Smooth muscle cell of the umbilical artery (primary cell): ENCODE measurements at places on chromosomes 6 and 20. TPM values are rescaled to one million over a fixed set of nuclear protein-coding genes. Genes with fewer than 3 reads are reported as not detected.

COX4I2 gene
- not detected in 2 replicates for total RNA-seq

CYP21A2 gene
- 0.14 TPM in 1 of 2 replicates, not detected in the other for total RNA-seq

MSH5 gene
- total RNA-seq, result 3.6 and 10.9 TPM in 2 replicates

ZHX3 gene
- 49.0 and 57.6 TPM in 2 replicates for total RNA-seq

PRPH2 gene
- 4.2 and 4.9 TPM in 2 replicates for total RNA-seq

PPDPF gene
- 61.2 and 63.0 TPM in 2 replicates for total RNA-seq

GPSM3 gene
- 0.59 and 1.2 TPM in 2 replicates for total RNA-seq

GABRR1 gene
- not detected in 2 replicates for total RNA-seq

PKHD1 gene
- total RNA-seq, result not detected in 2 replicates

GNMT gene
- total RNA-seq, result 0.30 TPM in 1 of 2 replicates, not detected in the other

TEAD3 gene
- 8.9 and 14.1 TPM in 2 replicates for total RNA-seq

ESR1 gene
- total RNA-seq, result under 0.01 and 0.05 TPM in 2 replicates

MOCS3 gene
- total RNA-seq, result 9.6 and 9.8 TPM in 2 replicates

GPX5 gene
- total RNA-seq, result not detected in 2 replicates

PTCRA gene
- total RNA-seq, result not detected in 2 replicates

POLR1C gene
- 23.4 and 24.6 TPM in 2 replicates for total RNA-seq

C2 gene
- total RNA-seq, result 0.42 and 0.89 TPM in 2 replicates

CRISP2 gene
- not detected in 2 replicates for total RNA-seq

PAK5 gene
- not detected in 2 replicates for total RNA-seq

MUC21 gene
- not detected in 2 replicates for total RNA-seq

AIF1 gene
- not detected in 2 replicates for total RNA-seq

BPIFB4 gene
- total RNA-seq, result not detected in 2 replicates

CST2 gene
- total RNA-seq, result not detected in 2 replicates

SLC44A4 gene
- total RNA-seq, result 0.05 and 0.30 TPM in 2 replicates

SLC22A23 gene
- total RNA-seq, result 0.55 and 0.59 TPM in 2 replicates

KIF25 gene
- 0.14 TPM in 1 of 2 replicates, not detected in the other for total RNA-seq

PI16 gene
- 0.23 and 0.59 TPM in 2 replicates for total RNA-seq

WFDC6 gene
- not detected in 2 replicates for total RNA-seq

SNHG17 gene
- total RNA-seq, result 3.0 and 16.6 TPM in 2 replicates

PAX1 gene
- not detected in 2 replicates for total RNA-seq
